ENCODE measurements at places on chromosomes 3 and 15.

GRCh38 chr3:104347291-104347690 lies 1019.4 kb upstream of the ALCAM start:
- DNase-seq = no peak

DNA sequence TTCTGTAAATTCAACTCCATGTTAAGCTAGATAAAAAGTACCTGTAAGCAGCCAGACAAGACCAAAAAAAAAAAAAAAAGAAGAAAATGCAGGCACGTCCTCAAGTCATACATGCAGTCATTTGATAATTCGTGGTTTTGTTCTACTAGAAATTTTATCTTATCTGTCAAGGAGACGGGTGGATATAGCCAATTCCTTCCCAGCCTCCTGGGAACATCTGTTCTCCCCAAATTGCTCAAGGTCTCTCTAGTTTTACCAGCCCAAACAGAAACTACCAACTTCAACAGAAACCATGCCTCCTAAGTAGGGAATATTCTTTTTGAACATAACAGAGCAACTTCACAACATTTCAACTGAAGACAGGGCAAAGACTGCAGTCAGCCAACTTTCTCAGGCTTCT lies 19.5 kb downstream of the RYK start:
- no peak for DNase-seq

- no peak for DNase-seq
These were observed 161.6 kb downstream of the TCF12 start for GRCh38 chr15:57079931-57080620.

DNA sequence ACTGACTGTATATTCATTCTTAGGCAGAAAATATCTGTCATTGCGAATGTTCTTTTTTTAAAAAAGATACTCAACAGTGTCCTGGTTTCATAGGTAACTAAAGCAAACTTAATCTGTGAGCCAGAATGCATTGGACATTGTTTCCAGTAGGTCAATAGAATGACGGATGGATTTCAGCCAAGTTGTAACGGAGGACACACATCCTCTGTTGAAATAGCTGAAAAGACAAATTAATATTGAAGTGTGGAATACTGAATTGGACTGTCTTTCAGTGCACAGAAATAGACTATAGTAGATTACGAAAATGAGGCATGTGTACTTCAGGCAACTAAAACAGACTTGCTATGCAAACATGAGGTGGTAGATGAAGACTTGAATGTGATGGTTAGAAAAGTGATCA lies 461.6 kb downstream of the WDR72 start:
- DNase-seq = no peak

DNA sequence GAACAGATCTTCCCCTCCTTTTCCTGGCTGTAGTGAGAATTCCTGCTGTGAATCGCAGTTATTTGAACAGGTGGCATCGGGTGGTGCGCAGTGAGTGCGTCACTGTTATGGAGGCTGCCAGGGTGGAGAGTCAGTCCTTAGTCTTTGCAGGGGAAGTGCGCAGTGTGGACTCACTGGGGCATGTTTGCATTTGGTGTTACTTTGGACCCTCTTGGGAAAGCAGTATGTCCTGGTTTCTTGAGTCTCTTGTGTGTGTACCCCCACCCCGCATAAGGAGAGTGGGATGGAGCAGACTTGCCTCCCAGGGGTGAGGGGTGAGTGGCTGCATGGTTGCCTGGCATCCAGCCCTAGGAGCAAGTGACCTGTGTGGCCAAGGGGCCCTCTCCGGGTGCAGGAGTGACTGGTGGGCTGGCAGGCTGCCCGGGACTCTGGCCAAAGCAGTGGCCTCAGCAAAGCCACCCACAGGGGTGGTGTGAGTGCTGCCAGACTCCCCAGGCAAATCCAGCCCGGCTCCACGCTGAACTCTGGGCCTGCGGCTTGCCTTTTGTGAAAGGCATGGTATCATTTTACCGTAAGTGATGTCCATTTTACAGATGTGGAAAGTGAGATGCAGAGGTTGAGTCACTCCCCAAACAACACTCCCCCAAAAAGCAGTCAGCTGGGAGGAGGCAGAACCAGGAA lies 46.4 kb downstream of the DNASE1L3 start:
- DNase-seq = no peak

GRCh38 chr15:94306700-94307650 lies 75.6 kb downstream of the MCTP2 start:
- DNase-seq = no peak

DNA sequence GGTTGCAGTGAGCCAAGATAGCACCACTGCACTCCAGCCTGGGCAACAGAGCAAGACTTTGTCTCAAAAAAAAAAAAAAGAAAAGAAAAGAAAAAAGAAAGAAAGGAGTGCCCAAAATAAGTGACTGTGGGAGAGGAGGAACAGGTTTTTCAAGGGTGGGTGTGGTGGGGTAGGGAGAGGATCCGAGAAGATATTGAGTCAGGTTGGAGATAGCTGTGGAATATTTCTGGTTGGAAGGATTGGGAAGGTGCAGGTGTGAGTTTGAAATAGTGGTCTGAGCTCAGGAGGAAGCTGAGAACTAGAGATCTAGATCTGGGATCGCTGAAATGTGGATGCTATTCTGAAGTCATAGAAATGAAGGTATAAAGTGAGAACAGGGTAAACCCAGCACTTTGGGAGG lies 7.8 kb downstream of the SCAMP2 start:
- DNase-seq = no peak

DNA sequence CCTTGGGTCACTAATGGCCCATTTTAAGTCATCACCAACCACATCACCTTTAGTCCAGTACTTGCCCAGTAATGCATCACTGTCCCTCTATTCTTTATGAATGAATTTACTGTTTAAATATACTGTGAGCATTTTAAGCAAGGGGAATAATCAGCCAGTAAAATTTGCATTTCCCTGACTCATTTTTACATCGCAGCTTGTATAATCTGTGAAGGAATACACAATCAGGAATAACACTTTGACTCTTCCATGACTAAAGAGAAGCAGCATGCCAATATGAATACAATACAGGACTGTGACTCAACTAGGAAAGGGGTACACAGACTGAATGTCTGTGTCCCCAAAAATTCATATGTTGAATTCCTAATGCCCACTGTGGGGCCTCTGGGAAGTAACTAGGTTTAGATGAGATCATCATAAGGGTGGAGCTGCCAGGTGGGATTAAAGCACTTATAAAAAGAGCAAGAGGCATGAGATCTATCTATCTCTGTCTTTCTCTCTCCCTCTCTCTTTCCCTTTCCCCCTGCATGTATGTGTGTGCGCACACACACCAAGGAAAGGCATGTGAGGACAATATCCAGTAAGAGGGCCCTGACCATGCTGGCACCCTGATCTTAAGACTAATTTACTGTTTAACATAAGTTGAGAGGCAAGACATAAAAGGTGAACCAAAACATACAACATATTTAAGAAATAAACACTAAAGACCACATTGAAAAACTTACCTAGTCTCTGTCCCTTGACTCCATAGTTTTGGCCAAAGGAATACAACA lies 12.1 kb downstream of the B4GALT4 start:
- DNase-seq = no peak

GRCh38 chr3:171776839-171777583 lies 33.3 kb downstream of the PLD1 start:
- no peak for DNase-seq

- DNase-seq = peak; percentile 55
These were observed 123.2 kb downstream of the DNAJB8 start for GRCh38 chr3:128343287-128344051.

DNA sequence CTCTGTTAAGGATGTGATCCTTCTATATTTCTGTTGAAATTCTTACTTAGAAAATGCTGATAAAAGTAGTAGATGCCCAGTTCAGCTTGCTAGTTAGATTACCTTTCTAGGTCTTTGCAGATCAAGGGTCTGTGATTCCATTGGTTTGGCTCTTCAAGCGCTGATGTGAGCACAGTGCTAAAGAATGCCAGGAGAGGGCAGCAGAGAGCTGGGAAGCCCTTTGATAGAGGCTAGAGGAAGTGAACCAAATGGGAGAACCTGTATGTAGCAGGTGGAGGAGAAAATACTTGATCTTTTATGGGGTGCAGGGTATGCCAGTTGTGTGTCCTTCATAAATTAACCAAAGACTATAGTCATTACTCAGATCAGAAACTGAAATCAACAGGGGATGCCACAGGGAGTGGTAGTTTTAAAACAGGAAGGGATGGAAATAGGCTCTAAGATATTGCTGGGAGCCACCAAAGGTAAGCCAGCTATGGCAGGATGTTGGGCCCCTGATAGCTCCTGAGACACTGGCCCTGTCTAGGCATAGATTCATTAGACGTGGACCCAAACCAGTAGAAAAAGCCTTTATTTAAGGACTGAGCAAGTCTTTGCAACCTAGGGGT lies 677.4 kb downstream of the SQOR start:
- DNase-seq = peak; percentile 10

DNA sequence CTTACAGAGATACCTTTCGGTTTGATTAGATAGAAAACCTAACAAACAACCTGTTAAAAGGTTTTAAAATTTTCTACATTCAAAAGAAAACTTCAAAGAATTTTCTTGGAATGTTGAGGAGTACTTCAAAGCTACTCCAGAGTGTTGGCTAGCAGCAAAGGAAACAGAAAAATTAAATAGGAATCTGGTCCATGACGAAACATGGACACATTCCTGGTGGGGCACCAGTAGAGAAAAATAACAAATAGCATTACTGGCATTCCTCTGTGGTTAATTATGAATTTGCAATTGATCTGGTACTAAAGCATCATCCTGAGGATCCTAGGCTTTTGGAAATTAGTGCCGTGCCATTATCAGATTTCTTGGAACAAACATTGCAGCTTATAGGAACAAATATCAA lies 59.5 kb upstream of the DPPA4 start:
- no peak for DNase-seq

- DNase-seq = no peak
These were observed 57.1 kb downstream of the CHAC1 start for GRCh38 chr15:41010345-41010744.

DNA sequence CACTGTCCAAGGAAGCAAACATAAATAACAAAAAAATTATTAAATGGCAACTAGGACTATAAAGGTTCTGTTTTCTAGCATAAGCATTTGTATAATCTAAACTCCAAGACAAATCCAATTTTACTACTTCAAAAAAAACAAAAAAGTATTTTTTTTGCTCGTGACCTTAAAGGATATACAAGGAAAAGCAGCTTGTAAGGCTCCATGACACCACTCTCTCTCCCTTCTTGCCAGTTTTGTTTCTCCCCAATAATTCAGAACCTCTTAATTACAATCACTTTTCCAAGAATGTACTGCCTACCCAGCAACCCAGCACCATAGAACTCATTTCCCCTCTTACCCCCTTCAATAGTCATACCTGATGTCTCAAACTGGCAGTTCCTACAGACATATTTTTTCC lies 496.2 kb downstream of the GRM7 start:
- no peak for DNase-seq

GRCh38 chr3:153210146-153210545 lies 48.1 kb downstream of the RAP2B start:
- no peak for DNase-seq

DNA sequence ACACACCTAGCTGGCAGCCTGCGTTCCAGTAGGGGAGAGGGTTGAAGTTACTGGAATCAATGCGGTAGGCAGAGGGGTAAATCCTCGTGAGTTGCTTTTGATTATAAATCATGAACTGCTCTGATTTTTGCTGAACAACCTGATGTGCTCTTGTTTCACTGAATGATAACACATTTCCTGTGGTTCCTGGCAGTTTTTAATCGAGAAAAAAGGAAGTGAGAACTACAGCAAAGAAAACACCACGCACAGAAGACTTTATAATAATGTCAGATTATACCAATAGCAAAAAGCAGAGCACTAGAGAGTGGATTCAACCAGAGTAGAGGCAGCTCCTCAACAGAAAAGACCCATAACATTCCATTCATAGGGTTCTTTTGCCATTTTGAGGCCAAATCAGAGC lies 200.8 kb upstream of the STRIT1 start:
- no peak for DNase-seq

- DNase-seq = no peak
These were observed 2.0 kb downstream of the FOXP1 start for GRCh38 chr3:71581457-71582035.

GRCh38 chr3:120177707-120178306 lies 83.6 kb upstream of the GSK3B start:
- DNase-seq = no peak

DNA sequence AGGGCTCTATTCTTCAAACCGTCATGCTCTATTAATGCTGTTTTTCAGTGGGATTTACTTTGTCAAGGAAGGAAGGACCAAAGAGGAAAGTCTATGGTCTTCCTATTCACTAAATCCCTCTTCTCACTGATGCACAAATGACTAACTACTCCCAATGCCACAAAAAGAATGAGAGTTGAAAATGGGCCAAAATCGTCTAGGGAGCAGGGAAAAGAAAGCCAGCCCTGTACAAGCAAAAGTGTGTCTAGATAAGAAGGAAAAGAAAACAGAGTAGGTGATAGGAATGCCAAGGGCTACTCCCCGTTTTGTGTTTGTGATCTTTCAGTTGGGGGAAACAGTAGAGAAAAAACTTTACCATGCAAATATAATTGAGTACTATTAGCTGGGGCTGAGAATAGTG lies 97.2 kb upstream of the TMCO5A start:
- no peak for DNase-seq

GRCh38 chr15:39953521-39953920 lies 19.6 kb downstream of the EIF2AK4 start:
- DNase-seq = no peak

DNA sequence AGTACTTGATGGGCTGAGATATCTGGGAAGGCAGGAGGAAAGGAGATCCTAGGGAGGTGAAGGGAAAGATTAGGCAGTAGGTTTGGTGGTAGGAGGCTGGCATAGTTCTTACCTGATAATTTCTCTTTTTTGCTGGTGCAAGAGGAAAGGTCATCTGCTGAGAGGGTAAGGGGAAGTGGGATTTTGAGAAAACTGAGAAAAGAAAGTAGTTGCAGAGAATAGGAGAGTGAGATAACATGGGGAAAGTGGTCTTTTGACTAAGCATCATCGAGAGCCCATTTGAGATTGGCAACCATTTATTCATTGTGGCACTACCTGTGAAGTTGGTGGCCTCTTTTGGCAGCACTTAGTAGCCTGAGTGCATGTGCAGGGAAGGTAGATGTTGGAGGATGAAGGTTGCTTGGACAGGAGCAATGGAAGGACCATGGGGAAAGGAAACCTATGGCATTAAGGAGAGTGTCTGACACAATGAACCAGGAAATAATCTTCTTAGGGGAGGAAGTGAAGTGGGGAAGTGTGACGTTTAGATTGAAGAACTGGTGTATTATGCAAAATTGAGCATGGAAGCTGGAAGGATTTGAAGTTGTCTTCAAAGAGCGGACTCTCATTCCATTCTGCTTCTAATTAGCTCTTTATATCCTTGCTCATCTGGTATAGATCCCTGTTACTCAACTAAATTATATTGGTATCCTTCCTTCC lies 21.9 kb upstream of the USP13 start:
- DNase-seq = no peak

GRCh38 chr15:69991551-69991980 lies 106.2 kb downstream of the TLE3 start:
- DNase-seq = no peak
